ENCODE measurements at places on chromosomes 7 and 10. TPM values are rescaled to one million over a fixed set of nuclear protein-coding genes. Genes with fewer than 3 reads are reported as not detected.

- DNase-seq = no peak
- no peaks in the 10 kb centered on the region for H3K4me1 ChIP-seq
- no peak overlapping the region for H3K4me3 ChIP-seq
- H3K27ac ChIP-seq = no peak overlapping the region
These were observed 136.0 kb downstream of the MGMT start for GRCh38 chr10:129602938-129603535.

GRCh38 chr7:79778786-79779770, 325.6 kb upstream of the MAGI2 start:
- H3K27ac ChIP-seq = no peak overlapping the region
- no peaks in the 10 kb centered on the region for H3K27me3 ChIP-seq
- no peak for DNase-seq
- no peak overlapping the region for H3K4me3 ChIP-seq
- no peaks in the 10 kb centered on the region for H3K4me1 ChIP-seq

The TMEM178B gene
- total RNA-seq = 1.5 TPM

The HMX2 gene
- total RNA-seq = not detected

The COMMD3 gene
- 39.5 TPM for total RNA-seq

GRCh38 chr7:109964780-109965179, 1126.1 kb upstream of the LRRN3 start:
- no peaks in the 10 kb centered on the region for H3K36me3 ChIP-seq
- no peaks in the 10 kb centered on the region for H3K27me3 ChIP-seq
- H3K4me3 ChIP-seq = no peak overlapping the region
- DNase-seq = no peak
- no peak overlapping the region for H3K27ac ChIP-seq

DNA sequence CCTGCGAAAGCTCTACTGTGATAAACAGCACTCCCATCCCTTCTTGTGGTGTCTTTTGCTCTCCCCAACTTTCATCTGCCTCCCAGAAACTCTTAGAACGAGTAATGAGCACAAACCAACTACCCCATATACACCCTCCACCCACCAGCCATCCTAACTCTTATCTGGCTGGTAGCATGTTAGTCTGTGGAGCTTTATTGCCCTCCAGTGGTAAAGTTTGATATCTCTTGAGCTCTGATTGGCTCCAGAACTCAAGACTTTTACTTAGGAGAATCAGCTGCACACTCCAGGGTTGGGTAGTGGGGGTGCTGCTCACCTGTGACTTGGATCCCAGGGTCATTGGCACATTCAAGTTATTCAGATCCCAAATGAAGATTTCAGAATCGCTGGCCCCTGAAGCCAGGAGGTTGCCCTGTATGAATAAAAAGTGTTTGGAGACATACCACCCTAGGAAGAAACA, 10.9 kb downstream of the SEC31B start:
- peaks cover 8% of the 10 kb centered on the region for H3K4me1 ChIP-seq
- H3K27me3 ChIP-seq = no peaks in the 10 kb centered on the region

- no peak for DNase-seq
- H3K36me3 ChIP-seq = no peaks in the 10 kb centered on the region
- H3K4me1 ChIP-seq = no peaks in the 10 kb centered on the region
- H3K27me3 ChIP-seq = peaks cover 26% of the 10 kb centered on the region
- no peak overlapping the region for H3K27ac ChIP-seq
- H3K4me3 ChIP-seq = no peak overlapping the region
These were observed 14.2 kb upstream of the FOXK1 start for GRCh38 chr7:4667776-4668509.

The PDE6C gene
- total RNA-seq = not detected

GRCh38 chr7:112414855-112415490, 35.3 kb upstream of the IFRD1 start:
- no peak overlapping the region for H3K27ac ChIP-seq
- no peak overlapping the region for H3K4me3 ChIP-seq
- no peaks in the 10 kb centered on the region for H3K27me3 ChIP-seq
- H3K4me1 ChIP-seq = no peaks in the 10 kb centered on the region

The FAM20C gene
- 4.9 TPM for total RNA-seq

DNA sequence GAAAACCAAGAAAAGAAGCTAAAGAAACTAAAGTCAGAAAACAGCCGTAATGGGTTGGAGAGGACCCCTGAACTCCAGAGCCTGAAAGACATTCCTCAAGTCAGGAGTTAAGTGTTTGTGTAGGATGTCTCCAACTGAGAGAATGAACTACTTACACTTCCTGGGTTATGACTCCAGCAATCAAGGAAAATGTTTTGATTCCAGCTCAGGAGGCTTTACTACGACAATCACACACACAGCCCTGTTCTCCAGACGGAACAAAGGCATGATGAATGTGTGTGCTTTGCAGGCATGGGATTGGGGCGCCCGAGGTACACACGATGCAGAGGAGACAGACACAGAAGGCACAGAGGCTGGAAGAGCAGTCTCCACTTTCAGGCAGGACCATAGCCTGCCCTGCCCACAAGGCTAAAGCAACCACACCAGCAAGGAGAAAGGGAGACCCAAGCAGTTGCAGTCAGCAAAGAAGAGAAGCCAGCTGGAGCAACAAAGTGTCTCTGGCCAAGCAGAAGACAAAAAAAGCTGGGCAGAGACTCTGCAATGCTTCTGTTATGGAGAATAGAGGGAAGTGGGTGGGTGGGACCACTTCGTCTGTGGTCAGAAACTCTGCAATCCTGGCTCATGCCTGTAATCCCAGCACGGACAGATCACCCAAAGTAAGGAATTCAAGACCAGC, 89.1 kb downstream of the GRB10 start:
- no peaks in the 10 kb centered on the region for H3K27me3 ChIP-seq
- no peak for DNase-seq
- no peak overlapping the region for H3K27ac ChIP-seq

GRCh38 chr10:131177431-131178327, 133.8 kb downstream of the TCERG1L start:
- H3K27me3 ChIP-seq = no peaks in the 10 kb centered on the region
- H3K4me3 ChIP-seq = no peak overlapping the region
- no peaks in the 10 kb centered on the region for H3K36me3 ChIP-seq
- no peak for DNase-seq

The ITGB8 gene
- total RNA-seq = 183 TPM

GRCh38 chr7:115346685-115347084, 424.8 kb downstream of the MDFIC start:
- DNase-seq = no peak
- H3K36me3 ChIP-seq = no peaks in the 10 kb centered on the region
- H3K27me3 ChIP-seq = no peaks in the 10 kb centered on the region
- H3K4me1 ChIP-seq = no peaks in the 10 kb centered on the region
- H3K4me3 ChIP-seq = no peak overlapping the region
- no peak overlapping the region for H3K27ac ChIP-seq

GRCh38 chr10:30840395-30841050, 191.1 kb downstream of the ZNF438 start:
- H3K27me3 ChIP-seq = no peaks in the 10 kb centered on the region
- DNase-seq = no peak
- H3K27ac ChIP-seq = no peak overlapping the region
- peaks cover 9% of the 10 kb centered on the region for H3K4me1 ChIP-seq
- H3K36me3 ChIP-seq = no peaks in the 10 kb centered on the region

DNA sequence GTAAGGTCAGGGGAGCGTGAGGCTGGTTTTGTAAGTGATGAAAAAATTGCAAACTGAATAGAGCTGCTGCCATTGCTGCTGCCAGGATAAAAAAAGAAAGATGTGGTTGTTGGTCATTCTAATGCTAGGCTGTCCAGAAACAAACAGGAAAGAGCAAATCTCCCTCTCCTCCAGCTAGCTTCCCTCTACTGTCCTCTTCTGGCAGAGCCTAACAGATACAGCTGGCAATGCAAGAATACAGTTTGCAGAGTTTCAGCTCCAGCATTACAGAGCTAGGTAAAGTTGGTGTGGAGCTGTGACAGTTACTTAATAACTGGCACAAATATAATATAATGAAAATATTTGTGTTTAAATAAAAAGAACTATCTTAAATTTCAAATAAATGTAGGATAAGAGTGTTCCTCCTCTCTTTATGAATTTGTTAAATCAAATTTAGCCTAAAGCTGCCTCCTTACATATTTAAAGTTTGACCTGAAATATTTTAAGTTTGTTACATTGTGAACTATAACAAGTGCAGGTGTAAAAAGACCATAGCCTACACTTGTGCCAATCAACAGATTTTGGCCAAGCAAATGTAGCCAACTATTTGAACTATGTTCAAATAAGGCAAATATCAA, 407.7 kb downstream of the SH2D4B start:
- no peaks in the 10 kb centered on the region for H3K4me1 ChIP-seq
- peak; percentile 6 for DNase-seq
- H3K27ac ChIP-seq = no peak overlapping the region

The BTBD16 gene
- not detected for total RNA-seq

The ADRA2A gene
- 5.4 TPM for total RNA-seq

The EPO gene
- not detected for total RNA-seq

The PON3 gene
- 6.5 TPM for total RNA-seq

DNA sequence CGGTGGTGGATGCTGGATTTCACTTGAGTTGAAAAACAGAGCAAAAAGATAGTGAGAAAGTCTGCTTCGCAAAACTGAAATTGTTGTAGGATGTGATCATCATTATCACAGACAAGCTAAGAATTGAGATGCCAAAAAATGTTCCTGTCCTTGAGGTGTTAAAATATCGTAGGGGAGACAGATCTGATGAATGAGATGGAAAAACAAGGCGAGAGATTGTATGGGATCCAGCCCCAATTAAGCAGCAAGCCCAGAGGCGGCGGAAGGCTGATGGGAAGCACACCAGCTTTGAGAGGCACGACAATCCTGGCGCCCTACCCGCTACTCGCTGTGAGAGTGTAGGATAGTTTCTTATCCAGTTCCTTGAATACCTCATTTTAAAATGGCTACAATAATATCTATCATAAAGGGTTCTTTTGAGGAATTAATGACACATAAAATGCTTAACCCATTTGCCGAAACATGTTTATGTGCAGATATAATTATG, 131.1 kb upstream of the PTN start:
- no peaks in the 10 kb centered on the region for H3K36me3 ChIP-seq
- no peaks in the 10 kb centered on the region for H3K27me3 ChIP-seq
- no peak for DNase-seq
- H3K4me1 ChIP-seq = no peaks in the 10 kb centered on the region
- no peak overlapping the region for H3K4me3 ChIP-seq

- H3K27ac ChIP-seq = no peak overlapping the region
- no peaks in the 10 kb centered on the region for H3K4me1 ChIP-seq
- DNase-seq = no peak
These were observed 105.5 kb downstream of the BICC1 start for GRCh38 chr10:58618158-58618676.

The GPAM gene
- total RNA-seq = 7.5 TPM

- no peak for DNase-seq
- H3K36me3 ChIP-seq = peaks cover 12% of the 10 kb centered on the region
- H3K27ac ChIP-seq = peak overlapping the region; percentile 82
- H3K27me3 ChIP-seq = no peaks in the 10 kb centered on the region
These were observed 44.8 kb upstream of the GRID1 start for GRCh38 chr10:86411281-86411841.

- no peak overlapping the region for H3K27ac ChIP-seq
- H3K4me1 ChIP-seq = peaks cover 3% of the 10 kb centered on the region
- no peak overlapping the region for H3K4me3 ChIP-seq
These were observed 40.3 kb upstream of the YAE1 start for GRCh38 chr7:39525926-39526325.
